ENCODE measurements at places on chromosomes 12 and 14. TPM values are rescaled to one million over a fixed set of nuclear protein-coding genes. Genes with fewer than 3 reads are reported as not detected.

FAM186B gene
- total RNA-seq = 0.32 TPM

SYNJ2BP gene
- total RNA-seq = 25.1 TPM

CDH24 gene
- 7.5 TPM for total RNA-seq

MYH6 gene
- total RNA-seq = not detected

GUCY2C gene
- total RNA-seq = not detected

NRL gene
- 0.76 TPM for total RNA-seq

LRFN5 gene
- total RNA-seq = 0.30 TPM

CGRRF1 gene
- total RNA-seq = 17.5 TPM

E2F7 gene
- total RNA-seq = 6.8 TPM

TTC6 gene
- not detected for total RNA-seq

GPD1 gene
- not detected for total RNA-seq

ZNF891 gene
- 0.76 TPM for total RNA-seq

DUSP6 gene
- total RNA-seq = 503 TPM

TSPAN9 gene
- 35.1 TPM for total RNA-seq

PSMD9 gene
- total RNA-seq = 47.4 TPM

SLC15A5 gene
- not detected for total RNA-seq

KRT2 gene
- total RNA-seq = not detected

DAO gene
- not detected for total RNA-seq

IGFBP6 gene
- 13.1 TPM for total RNA-seq

RNASE2 gene
- total RNA-seq = not detected

SRGAP1 gene
- 4.0 TPM for total RNA-seq

DEPDC4 gene
- total RNA-seq = 0.32 TPM

ADAM21 gene
- total RNA-seq = 0.30 TPM

VAMP1 gene
- 2.7 TPM for total RNA-seq

EEA1 gene
- 21.9 TPM for total RNA-seq

CLEC1B gene
- not detected for total RNA-seq

OR4N2 gene
- total RNA-seq = not detected

KRT5 gene
- 0.91 TPM for total RNA-seq

PTPRB gene
- total RNA-seq = 92.9 TPM

RFC5 gene
- total RNA-seq = 20.4 TPM

KRT3 gene
- total RNA-seq = not detected

KRT79 gene
- not detected for total RNA-seq

GDF3 gene
- not detected for total RNA-seq

IKZF4 gene
- 0.65 TPM for total RNA-seq

FAM181A gene
- total RNA-seq = not detected

SPRING1 gene
- total RNA-seq = 25.7 TPM

MMP14 gene
- total RNA-seq = 251 TPM

KRT80 gene
- 11.1 TPM for total RNA-seq
